Neuronal stem cell (in vitro differentiated cells): ENCODE measurements at places on chromosomes 13 and 19.

DNA sequence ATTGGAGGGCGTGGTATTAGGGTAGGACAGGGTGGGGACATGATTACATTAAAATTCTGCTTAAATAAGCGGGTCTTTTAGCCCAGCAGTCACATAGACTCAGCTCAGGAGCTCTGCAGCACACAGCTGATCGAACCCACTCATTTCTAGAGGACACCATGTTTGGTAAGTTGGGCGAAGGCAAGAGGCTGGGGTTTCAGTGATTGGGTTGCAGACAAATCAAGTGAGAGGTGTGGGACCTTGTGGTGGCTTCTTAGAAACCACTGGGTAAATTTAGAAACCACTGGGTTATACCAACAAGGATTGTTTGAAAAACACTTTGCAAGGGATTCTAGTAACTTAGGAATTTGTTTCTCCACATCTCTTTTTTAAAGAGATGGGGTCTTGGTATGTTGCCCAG, at the start of gene LEUTX:
Gene LEUTX (plus strand): TSS at position 92 of the 400 bp plus-strand sequence. CDS start 67 bp downstream, at position 159.
- no peak for DNase-seq

- no peak for DNase-seq
These were observed 191.7 kb upstream of the SERP2 start for GRCh38 chr13:44181931-44182330.

DNA sequence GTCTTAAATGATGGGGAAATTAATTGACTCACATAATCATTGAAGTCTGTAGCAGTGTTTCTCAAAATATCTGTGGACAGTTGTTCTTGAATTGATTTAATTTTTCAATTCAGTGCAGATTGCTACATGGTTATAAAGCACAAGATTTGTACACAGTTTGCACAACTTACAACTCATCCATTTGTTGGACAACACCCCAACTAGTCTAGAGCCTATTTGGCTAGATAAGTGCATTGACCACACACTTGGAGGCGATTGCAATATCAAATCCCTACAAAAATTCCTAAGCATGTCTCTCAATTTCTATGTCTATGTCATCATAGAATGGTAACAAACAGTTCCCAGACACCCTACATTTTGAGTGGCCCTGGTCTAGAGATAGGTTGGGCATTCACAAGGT, 48.0 kb upstream of the IPO5 start:
- no peak for DNase-seq

- DNase-seq: no peak
These were observed 30.0 kb downstream of the MPHOSPH8 start for GRCh38 chr13:19663416-19663979.

- DNase-seq: no peak
These were observed 2.5 kb downstream of the TMEM190 start for GRCh38 chr19:55379174-55379573.

GRCh38 chr13:32443111-32443510, 15.2 kb upstream of the N4BP2L1 start:
- DNase-seq: no peak

- no peak for DNase-seq
These were observed 448.7 kb upstream of the MIR17HG start for GRCh38 chr13:90898811-90899210.

DNA sequence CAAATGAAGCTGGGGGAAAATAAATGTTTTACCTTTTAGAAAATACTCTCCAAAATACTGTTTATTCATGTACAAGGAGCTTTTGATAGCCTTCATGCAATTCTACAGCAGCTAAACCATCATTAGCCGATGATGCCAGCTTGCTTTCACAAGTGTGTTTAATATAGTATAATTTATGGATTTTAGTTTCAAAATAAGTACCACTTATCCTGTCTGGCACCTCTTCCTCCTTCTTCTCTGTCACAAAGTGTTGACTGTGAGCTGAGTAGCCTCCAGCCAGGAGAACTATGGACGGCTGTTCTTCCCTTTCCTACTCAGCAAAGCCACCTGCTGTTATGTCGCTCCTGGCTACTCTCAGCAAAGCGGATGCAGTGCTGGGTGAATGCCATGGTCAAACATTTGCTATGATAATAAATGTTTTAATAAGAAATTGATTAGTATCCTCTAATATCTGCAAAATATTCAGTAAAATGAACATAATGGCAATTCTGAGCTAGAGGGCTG, 238.2 kb downstream of the LIG4 start:
- no peak for DNase-seq

DNA sequence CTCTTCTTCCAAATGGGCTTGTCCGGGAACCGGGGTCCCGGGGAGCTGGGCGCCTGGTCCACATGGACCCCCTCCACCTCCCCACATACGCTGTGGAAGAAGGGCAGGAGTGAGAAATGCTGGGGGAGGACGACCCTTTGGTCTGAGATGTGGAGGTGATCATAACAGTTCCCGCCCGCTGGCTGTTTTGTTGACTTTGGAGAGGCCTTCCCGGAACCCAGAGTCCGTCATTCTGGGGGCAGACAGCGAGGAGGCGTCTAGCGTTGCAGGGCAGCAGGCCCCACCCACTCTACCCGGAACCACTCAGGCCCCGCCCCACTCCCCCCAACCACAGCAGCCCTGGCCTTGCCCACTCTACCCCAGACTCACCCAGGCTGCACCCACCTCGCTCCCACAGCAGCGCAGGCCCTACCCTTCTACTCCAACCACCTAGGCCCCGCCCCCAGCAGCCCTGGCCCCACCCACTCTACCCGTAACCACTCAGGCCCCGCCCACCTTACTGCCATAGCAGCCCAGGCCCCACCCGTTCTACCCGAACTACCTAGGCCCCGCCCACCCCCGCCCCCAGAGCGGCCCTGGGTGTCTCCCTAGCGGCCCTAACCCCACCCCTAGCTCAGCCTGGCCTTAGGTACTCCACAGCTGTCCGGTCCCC, 7.1 kb downstream of the GPR108 start:
- DNase-seq: no peak

DNA sequence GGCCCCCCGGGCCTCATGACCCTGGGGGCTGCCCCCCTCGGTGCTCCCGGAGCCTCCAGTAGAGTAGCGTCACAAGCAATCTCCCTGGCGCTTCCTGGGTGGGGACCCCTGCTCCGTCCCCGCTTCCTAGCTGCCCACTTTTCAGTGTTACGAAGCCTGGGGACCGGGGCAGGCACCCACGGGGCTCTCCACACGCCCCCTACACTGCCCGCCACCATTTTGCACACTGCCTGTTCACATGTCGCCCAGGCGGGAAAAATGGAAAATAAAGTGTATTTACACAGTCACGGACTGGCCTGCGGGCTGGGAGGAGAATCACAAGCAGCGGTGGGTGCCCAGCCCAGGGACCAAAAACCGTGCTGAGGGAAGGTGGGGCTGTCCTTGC, 9.5 kb downstream of the PRR36 start:
- no peak for DNase-seq

- no peak for DNase-seq
These were observed 1.9 kb downstream of the HAS1 start for GRCh38 chr19:51721905-51722304.

GRCh38 chr13:100356889-100357288, 231.7 kb downstream of the GGACT start:
- no peak for DNase-seq

GRCh38 chr19:48959341-48960239, 4.9 kb downstream of the BAX start:
- DNase-seq: no peak

- DNase-seq: no peak
These were observed 29.2 kb upstream of the MPHOSPH8 start for GRCh38 chr13:19604306-19604705.

- DNase-seq: no peak
These were observed 21.7 kb downstream of the GNG7 start for GRCh38 chr19:2680808-2681207.

GRCh38 chr19:46076951-46077814, 36.4 kb upstream of the IGFL4 start:
- peak; percentile 88 for DNase-seq

GRCh38 chr19:42634409-42635232, 39.9 kb upstream of the CEACAM8 start:
- DNase-seq: no peak

DNA sequence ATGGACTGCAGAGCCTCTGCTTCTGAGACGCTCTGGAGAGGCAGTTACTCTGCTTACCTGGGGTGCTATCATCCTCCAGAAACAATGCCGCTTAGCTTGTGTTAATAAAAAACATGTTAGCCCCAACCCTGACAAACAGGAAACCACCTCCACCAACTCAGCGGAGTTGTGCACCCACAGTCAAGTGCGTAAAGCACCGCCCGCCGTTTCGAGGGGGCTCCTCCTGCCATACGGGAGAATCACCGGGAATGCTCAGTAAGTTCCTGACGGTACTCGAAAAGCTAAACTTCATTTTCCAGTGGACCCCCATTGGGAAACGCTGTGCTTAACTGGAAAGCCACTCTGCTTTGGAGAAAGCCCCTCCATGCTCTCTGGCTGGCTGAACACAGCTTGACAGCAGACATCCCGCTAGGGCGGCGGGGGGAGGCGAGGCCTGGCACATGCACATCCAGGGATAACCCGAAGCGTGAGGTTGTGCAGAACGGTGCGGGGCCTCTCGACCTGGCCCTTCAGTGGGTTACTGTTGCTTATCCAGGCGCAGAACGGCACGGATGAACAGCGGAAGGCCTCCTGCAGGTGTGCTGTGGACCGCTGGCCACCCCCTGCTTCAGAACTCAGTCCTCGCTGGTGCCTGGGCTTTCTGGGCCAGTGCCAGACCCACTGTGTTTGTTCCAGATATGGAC, 17.1 kb downstream of the GAS6 start:
- no peak for DNase-seq

DNA sequence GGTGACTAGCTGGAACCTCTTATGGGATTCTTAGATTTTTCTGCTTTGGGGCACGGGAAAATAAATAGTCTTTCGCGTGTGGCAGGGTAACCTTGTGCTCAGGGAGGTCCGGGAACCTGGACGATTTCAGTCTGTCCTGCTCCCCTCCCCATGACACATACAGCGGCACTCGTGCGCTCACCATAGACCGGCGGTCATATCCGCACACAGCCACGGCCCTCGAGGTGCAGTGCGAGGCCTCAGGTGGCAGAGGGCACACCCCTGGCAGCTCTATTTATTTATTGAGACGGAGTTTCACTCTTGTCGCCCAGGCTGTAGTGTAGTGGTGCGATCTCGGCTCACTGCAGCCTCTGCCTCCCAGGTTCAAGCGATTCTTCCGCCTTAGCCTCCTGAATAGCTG, 3.0 kb downstream of the ONECUT3 start:
- DNase-seq: no peak

- DNase-seq: no peak
These were observed 8.6 kb downstream of the MED4 start for GRCh38 chr13:48086272-48086671.
